ENCODE measurements at places on chromosomes 6 and 20. TPM values are rescaled to one million over a fixed set of nuclear protein-coding genes. Genes with fewer than 3 reads are reported as not detected.

GRCh38 chr6:34576286-34576955 lies 20.3 kb upstream of the SPDEF start:
- DNase-seq = peak; percentile 34

DNA sequence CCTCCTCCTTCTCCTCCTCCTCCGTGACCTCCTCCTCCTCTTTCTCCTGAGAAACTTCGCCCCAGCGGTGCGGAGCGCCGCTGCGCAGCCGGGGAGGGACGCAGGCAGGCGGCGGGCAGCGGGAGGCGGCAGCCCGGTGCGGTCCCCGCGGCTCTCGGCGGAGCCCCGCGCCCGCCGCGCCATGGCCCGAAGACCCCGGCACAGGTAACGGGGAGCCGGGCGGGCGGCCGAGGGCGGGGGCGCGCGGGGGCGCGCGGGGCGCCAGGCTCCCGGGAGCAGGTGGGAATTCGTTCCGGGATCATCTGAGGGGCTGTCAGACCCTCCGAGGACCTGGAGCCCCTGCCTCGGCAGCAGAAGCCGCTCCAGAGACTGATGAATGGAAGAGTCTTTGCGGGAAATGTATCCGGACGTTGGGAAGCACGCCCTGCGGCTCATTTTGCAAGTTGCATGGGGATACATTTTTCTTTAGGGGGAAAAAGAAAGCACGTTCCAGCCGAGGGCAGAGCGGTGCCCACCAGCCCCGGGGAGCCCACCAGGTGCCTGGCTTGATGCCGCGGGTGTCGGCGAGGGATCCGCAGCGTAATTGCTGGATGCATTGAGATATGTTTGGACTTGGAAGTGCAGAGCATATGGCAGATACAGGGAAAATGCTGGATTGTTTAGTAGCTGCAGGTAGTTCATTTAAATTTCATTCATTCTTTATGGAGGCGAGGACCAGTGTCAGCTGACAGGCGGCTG lies 394 bp downstream of the MYB start:
- no peak for DNase-seq

DNA sequence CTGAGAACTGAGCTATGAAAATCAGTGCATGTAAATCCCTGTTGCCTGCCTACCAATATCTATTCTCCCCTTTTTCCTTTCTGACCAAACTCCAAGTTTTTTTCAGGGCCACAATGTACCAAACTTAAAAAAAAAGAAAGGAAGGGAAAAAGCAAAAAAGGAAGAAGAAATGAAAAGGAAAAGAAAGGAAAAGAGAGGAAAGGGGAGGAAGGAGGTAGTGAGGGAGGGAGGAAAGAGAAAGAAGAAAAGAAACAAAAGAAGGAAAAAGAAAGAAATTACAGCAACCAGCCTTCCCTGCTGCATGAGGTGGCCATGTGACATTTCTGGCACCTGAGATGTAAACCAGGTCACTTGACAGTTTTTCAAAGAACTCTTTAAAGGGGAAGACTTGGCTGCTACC lies 4.4 kb downstream of the CNKSR3 start:
- no peak for DNase-seq

DNA sequence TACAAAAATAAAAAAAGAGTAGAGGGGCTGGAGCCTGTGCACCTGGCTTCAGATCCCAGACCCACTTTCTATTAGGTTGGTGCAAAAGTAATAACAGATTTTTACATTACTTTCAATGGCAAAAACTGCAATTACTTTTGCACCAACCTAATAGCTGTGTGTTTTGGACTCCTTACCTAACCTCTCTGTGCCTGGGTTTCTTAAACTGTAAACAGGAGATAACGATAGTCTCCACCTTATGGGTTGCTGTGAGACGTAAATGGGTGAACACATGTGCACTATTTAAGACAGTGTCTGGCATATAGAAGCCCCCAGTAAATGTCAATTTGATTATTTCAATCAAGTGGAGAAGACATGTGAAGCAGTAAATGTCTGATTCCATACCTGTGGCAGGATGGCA lies 89.7 kb downstream of the TFAP2C start:
- no peak for DNase-seq

DNA sequence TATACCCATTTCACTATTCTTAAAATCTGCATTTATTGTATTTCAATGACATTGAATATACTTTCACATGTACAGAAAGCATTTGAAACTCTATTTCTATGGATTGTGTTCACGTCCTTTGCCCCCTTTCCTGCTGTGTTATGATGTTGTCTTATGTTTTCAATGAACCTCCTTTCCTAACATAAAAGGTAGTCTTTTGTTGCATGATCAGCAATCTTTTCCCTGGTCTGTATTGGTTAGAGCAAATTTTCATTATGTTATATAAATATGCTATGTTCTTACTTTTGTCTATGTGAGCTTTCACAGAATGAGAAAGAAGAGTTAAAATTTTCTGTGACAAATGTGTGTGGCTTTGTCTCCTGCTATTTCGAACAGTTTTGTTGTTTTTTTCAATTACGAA lies 73.1 kb downstream of the KIF16B start:
- no peak for DNase-seq

- DNase-seq = no peak
Observed at GRCh38 chr20:6925744-6926278, 158.3 kb downstream of the BMP2 start.

DNA sequence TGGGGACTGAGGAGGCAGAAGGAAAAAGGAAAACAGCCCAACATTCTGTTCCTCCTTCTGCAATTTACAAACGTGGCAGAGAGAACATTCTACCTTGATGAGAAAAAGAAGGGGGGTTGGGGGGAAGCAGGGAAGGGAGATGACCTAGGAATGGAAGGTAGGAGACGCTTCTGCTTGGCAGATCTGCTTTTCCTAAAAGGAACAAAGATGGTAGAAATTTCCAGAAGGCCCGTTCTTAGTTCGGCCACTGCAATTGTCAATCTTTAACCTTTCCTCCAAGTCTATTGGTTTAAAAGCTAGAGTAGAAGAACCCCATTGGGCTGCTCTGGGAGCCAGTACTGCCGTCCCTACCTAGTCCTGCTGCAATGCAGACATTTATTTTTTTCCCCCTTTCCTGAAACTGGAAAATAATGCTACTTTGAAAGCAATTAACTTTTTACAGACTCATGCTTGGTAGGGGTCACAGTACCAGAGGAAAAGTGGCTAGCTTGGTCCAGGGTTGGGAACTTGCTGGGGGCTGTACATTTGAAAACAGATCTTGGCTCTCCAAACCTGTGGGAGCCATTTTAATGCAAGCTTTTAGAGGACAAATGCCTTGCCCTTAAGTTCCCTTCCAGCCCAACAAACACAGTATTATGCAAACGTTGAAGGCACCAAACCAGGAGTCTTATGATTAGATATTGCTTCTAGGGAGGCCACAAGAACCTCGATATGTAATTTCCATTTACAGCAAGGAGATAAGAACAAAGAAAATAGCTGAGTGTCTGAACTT lies 2.6 kb downstream of the ZMYND8 start:
- DNase-seq = peak; percentile 2

DNA sequence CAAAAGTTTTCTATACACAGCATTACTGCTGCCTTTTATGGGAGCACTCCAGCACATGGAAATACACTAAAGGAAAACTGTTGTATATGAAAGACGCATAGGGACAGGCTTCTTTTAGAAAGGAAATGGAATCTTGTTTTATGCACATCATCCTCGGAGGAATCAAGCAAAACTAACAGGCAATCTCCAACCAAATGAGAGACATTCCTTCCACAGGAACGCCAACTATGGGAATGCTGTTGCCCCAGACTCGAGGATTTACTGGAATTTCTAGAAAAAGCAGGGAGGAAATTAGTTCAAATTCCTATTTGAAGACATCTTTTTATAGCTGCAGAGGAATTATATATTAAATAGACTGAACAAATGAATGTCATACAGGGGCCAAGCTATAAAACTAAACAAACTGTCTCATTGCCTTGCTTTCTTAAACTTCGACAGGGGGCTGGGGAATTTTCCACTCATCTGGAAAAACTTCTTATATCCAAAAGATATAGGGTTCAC lies 52.2 kb downstream of the LYRM4 start:
- no peak for DNase-seq

SIRPA gene
- 130 TPM for total RNA-seq

PPIL1 gene
- total RNA-seq = 14.4 TPM

EPB41L1 gene
- total RNA-seq = 68.9 TPM

SPTLC3 gene
- total RNA-seq = 18.7 TPM

All from lower lobe of right lung (tissue), 2 donors.